ENCODE measurements at places on chromosomes 3 and 15.

DNA sequence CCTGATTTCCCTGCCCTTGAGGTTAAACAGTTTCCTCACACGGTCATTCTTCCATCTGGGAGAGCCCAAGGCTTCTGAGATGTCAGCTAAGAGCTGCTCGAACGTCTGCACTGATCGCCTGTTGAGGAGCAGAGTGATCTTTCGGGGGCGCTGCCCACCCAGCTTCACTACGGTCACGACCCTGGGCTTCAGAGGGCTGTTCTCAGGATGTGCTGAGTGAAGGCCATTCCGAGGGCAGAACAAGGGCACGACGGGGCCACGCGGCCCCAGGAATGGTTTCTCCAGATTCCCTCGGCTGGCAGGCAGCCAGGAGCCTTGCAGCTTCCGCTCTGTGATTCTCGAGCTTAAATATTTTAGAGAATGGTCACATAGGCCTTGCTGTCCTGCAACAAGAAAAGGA is 25.7 kb downstream of the DCLK3 start:
- DNase-seq, result no peak

DNA sequence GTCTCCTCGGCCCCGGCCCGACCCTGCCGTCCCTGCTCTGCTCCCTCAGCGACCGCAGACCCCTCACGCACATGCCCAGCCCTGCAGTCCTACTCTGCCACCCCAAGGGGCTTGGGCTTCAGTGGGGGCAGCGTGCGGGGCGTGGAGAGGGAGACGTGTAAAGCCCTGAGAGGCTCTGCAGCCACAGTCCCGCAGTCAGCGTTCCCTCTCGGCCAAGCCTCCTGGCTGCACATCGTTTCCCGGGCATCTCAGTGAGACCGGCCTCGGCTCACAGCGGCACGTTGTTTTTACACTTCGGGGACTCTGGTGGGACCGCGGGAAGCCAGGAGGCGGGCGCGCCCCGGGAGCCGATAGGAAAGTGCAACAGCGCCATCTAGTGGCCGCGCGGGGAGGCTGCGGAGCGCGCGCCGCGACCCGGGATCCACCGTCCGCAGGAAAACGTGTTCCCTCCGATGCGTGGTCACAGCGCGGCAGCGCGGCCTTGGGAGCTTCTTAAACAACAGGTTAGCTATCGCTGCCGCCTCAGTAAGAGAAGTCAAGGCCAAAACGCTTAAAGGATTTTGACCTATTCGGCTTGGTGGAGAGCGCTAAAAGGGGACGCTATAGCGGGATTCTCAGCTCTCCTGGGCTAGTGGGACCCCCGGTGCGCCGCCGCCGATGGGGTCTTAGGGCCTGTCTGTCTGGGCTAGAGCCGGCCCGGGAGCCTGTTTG is 226.8 kb upstream of the IGF1R start:
- peak; percentile 54 for DNase-seq

DNA sequence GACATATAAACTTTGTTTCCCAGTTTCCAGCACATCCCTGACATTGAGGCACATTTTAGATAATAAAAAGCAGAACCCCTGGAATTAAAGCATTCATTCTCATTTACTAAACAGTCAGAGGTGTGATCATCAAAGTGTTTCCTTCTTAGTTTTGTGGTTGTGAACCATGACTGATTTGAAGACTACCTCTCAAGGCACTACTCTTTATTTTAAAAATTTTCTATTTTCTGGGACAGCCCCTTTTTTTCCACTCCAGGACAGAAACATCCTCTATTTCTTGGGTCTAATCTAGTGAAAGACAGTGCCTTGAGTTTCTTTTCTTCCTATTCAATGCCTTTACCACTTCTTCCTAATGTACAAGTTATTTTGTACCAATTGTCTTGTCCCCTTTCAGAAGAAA is 5.2 kb downstream of the SST start:
- DNase-seq, result no peak

GRCh38 chr3:117719316-117719926 is 1009.8 kb downstream of the TUSC7 start:
- DNase-seq, result peak; percentile 30

- no peak for DNase-seq
Measured at GRCh38 chr15:22265056-22265945, 185.0 kb downstream of the OR4M2 start.

GRCh38 chr3:120064641-120065040 is 29.6 kb downstream of the GSK3B start:
- DNase-seq, result no peak

DNA sequence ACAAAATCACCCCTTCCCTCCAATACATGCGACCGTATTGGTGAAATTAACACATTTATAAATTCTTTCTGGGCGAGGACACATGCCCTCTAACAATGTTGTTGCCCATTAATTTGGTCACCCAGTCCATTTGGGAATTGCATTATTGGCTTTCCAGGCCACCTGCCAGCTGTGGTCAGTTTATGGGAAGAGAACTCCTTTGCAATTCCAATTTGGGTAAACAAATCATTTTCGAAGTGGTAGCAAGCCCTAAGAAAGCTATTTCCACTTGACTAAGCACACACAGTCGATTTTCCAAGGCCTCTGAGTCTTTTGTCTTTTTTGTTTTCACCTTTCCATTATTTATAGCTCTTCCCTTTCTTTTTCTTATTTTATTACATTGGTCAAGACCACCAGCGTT is 362.3 kb upstream of the RGMA start:
- no peak for DNase-seq

GRCh38 chr3:171307988-171308387 is 152.2 kb downstream of the TNIK start:
- no peak for DNase-seq

GRCh38 chr3:31908391-31909097 is 72.5 kb downstream of the OSBPL10 start:
- DNase-seq, result no peak

- peak; percentile 38 for DNase-seq
Measured at GRCh38 chr3:72797773-72798543, 50.3 kb downstream of the SHQ1 start.

- DNase-seq, result no peak
Measured at GRCh38 chr15:90295270-90295648, 29.8 kb downstream of the NGRN start.

DNA sequence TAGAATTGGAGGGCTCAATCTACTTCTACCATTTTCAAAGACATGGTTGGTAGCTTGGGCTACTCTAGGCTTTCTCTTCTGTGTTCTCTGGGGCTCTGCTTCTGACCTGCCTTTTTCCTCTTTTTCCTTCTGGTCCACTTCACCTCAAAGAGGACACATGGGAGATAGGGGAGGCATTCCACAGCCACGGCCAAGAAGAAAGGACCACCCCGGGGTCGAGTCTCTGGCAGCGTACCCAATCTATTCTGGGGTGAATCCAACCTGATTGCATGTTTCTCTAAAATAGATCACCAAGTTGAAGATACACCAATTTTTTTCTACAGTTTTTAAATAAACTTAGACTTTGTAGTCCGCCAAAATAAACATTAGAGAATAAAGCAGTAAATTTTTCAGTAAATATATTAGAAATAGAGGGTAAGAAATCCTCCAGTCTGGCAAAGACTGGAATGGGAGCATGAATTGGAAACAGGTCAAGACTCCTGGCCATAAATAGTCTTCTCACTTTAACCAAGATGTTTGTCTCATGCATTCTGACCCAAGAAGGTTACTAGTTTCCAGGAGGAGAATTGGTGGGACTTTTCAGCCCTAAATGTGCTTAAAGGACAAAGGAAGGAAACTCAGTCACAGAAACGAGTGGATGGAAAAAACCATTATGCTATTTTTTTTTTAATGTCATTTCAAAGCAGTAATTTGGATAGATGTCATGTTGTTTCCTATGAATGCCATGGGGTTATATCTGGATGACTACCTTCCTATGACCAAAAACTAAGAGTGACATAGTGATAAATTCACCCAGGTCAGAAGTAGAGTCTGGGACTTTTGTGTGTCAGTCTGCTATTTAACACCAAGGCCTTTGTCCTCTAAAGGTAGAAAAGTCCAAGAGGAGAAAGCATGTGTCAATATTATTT is 71.3 kb upstream of the PHLDB2 start:
- no peak for DNase-seq

- DNase-seq, result peak; percentile 18
Measured at GRCh38 chr3:156818273-156818651, 7.9 kb upstream of the LEKR1 start.

Measured in EL (cell line).